Stomach (tissue), 19 donors: ENCODE measurements at places on chromosomes 5 and 9. TPM values are rescaled to one million over a fixed set of nuclear protein-coding genes. Genes with fewer than 3 reads are reported as not detected.

DNA sequence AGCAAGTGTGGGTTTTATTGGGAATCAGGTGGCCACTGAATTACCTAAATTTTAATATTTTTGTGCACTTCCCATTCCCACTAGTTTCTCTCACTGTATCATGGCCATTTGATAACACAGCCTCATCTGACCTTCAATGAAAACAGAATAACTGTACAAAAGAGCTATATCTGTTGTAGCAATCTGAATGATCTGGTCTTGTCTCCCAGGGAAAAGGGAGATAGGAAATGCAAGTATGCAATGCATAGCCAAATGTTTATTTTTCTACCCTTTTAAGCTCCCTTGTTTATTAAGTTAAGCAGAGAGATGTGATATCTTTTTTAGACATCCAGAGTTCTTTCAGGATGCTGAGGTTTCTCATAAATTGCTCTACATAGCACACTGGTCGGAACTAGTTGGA is 288.3 kb upstream of the CLINT1 start:
- no peak overlapping the region for H3K27ac ChIP-seq
- no peak for DNase-seq
- no peaks in the 10 kb centered on the region for H3K4me1 ChIP-seq
- no peak overlapping the region for H3K4me3 ChIP-seq

Gene ITGA2
- total RNA-seq: 5.9 TPM

Gene PCDHGA4
- total RNA-seq: 1.6 TPM

Gene CTXN3
- total RNA-seq: not detected

Gene SLCO4C1
- total RNA-seq: 0.73 TPM

GRCh38 chr9:115466756-115467155 is 348.8 kb upstream of the TNC start:
- no peak overlapping the region for H3K4me3 ChIP-seq
- no peaks in the 10 kb centered on the region for H3K27me3 ChIP-seq
- DNase-seq: no peak
- no peak overlapping the region for H3K27ac ChIP-seq

GRCh38 chr9:14322211-14323082 is 8.5 kb upstream of the NFIB start:
- H3K27ac ChIP-seq: peak overlapping the region; percentile 93
- H3K27me3 ChIP-seq: no peaks in the 10 kb centered on the region
- H3K36me3 ChIP-seq: no peaks in the 10 kb centered on the region
- peak; percentile 94 for DNase-seq

DNA sequence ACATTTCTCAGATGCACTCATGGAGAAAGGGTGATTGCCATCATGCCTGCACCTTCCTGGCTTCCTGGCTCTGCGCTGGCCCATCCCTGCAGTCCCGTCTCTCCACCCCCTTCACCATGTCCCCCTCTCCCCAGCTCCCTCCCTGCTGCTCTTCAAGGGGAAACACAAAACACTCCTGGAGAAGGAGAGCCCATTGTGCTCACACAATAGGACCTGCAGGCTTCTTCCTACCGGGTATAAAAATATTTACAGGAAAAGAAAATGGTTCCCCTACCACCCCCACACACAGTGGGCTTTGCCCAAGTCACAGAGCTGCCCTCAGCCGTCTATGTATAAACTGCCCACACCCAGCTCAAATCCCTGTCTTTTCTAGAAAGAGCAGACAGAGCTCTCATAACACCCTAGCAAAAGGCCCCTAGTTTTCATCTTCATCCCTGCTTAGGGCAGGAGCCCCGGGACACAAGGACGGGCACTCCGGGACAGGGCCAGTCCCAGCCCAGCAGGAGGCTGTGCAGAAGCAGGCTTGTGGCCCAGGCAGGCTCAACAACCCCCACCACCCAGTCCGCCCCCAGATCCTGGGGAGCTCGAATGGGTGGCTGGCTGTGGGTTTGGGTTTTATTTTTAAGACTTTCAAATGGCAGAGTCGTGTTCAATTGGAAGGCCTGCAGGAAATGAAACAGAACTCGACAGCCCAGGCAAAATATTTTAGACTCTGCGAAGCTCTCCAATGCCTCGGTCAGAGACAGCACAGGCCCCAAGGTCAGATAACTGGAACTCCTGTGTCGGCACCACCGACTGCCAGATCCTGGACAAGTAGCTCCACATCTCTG is 77.3 kb downstream of the LRSAM1 start:
- H3K36me3 ChIP-seq: peaks cover 80% of the 10 kb centered on the region
- no peak overlapping the region for H3K4me3 ChIP-seq
- no peaks in the 10 kb centered on the region for H3K27me3 ChIP-seq
- peaks cover 15% of the 10 kb centered on the region for H3K4me1 ChIP-seq

GRCh38 chr5:172173564-172174153 is 14.4 kb downstream of the STK10 start:
- peak overlapping the region; percentile 72 for H3K27ac ChIP-seq
- peaks cover 32% of the 10 kb centered on the region for H3K4me1 ChIP-seq
- no peak overlapping the region for H3K4me3 ChIP-seq
- DNase-seq: no peak
- H3K36me3 ChIP-seq: no peaks in the 10 kb centered on the region
- no peaks in the 10 kb centered on the region for H3K27me3 ChIP-seq

Gene IL5
- not detected for total RNA-seq

Gene SCGB3A2
- not detected for total RNA-seq

Gene CBY3
- not detected for total RNA-seq

- DNase-seq: peak; percentile 4
- no peaks in the 10 kb centered on the region for H3K36me3 ChIP-seq
- no peak overlapping the region for H3K27ac ChIP-seq
These were observed 1.0 kb downstream of the GABRB2 start for GRCh38 chr5:161545344-161546094.

- no peak for DNase-seq
- no peaks in the 10 kb centered on the region for H3K36me3 ChIP-seq
- no peaks in the 10 kb centered on the region for H3K27me3 ChIP-seq
- H3K27ac ChIP-seq: no peak overlapping the region
These were observed 78.1 kb downstream of the EDIL3 start for GRCh38 chr5:84306601-84307000.

DNA sequence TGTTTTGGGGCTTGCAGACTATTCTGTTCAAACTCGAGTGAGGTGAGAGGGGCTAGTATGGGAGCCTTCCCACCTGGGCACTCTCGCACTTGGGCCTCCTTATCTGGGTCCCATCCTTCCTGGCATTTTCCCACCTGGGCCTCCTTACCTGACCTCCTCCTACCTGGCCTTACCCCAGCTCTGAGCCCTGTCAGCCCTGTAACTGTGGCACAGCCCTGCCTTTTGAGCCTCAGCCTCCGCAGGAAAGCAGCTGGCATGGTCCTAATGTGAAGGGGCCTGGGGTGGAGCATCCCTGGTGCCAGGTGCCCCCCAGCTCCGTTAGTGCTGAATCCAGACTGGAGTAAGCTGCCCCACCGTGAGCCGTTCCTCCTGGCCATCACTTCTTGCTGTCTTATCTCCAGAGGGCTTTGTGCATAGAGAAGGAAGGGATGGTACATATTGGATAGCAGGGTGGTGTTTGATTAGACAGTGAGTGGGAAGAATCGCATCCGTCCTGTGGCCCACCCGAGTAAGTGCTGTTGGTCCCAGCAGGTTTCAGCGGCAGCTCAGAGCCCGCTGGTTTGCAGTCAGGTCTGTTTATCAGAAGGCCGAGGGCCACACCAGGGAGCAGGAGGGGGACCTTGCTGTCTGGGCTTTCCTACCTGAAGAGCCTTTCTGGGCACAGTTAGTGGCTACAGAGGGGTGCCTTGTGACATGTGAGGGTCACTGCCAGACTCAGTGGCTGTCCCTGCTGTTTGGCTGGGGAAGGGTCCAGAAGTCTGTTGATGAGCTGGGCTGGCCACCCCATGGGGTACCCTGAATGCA is 76.5 kb downstream of the WNK2 start:
- H3K36me3 ChIP-seq: no peaks in the 10 kb centered on the region
- H3K4me1 ChIP-seq: peaks cover 14% of the 10 kb centered on the region
- no peak overlapping the region for H3K4me3 ChIP-seq
- H3K27ac ChIP-seq: no peak overlapping the region
- no peaks in the 10 kb centered on the region for H3K27me3 ChIP-seq
- peak; percentile 17 for DNase-seq

DNA sequence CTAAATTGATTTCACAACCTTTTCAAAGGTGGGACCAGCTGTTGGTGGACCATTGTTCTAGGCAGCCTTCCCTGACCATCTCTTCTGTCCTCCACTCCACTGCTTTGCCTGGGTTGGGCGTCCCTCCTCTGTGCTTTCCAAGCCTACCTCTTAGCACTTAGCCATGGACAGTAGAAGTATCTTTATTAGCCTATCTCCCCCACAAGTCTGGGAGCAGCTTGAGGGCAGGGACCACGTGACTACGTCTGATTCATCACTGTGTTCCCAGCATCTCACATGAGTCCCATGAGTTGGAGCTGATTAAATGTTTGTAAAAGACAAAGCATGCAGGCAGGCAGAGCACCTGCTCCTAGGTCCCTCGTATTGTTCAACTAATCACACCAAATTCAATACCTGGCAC is 20.9 kb downstream of the MORN5 start:
- no peak overlapping the region for H3K27ac ChIP-seq
- no peaks in the 10 kb centered on the region for H3K27me3 ChIP-seq
- H3K4me3 ChIP-seq: no peak overlapping the region
- DNase-seq: no peak
- no peaks in the 10 kb centered on the region for H3K4me1 ChIP-seq

GRCh38 chr9:124284237-124284831 is 26.6 kb downstream of the NEK6 start:
- no peaks in the 10 kb centered on the region for H3K36me3 ChIP-seq
- H3K27me3 ChIP-seq: no peaks in the 10 kb centered on the region
- DNase-seq: peak; percentile 57
- H3K4me3 ChIP-seq: no peak overlapping the region
- peaks cover 84% of the 10 kb centered on the region for H3K4me1 ChIP-seq
- peak overlapping the region; percentile 84 for H3K27ac ChIP-seq

Gene XPA
- total RNA-seq: 15.9 TPM

Gene IGFBPL1
- total RNA-seq: not detected

DNA sequence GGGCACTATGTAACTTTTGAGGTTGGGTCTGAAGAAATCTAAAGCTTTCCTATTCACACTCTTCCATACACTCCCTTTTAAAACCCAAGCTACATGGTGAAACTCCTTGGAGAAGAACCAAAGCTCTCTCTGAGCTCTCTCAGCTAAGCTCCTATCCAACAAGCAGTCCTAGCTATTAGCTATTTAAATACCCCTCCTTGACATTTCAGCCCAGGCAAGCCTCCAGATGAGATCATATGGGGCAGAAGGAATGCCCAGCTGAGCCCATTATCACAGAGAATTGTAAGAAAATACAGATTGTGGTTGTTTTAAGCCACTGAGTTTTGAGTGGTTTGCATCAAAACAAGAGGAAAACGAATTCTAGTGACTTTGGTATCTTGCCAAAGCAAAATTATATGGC is 15.2 kb downstream of the HSPB3 start:
- no peak overlapping the region for H3K27ac ChIP-seq
- no peak overlapping the region for H3K4me3 ChIP-seq
- no peaks in the 10 kb centered on the region for H3K4me1 ChIP-seq

Gene FST
- total RNA-seq: 9.3 TPM

DNA sequence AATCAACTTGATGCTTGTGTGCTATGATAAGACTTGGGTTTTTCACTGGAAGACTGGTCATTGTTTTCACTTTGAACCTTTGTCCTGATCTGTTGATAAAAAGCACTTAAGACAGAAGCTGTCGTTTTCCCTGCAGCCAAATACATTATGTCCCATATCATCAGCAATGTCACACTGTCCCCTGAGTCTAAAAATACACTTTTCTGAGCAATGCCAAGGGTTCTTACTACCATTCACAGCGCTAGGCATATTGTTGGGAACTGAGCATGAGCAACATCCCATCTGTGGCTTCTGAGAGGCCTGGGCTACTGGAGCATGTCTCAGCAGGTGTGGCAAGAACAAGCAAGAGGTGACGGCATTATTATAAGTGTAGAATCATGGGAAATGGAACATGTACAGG is 81.8 kb downstream of the SEMA6A start:
- H3K36me3 ChIP-seq: peaks cover 45% of the 10 kb centered on the region
- no peak overlapping the region for H3K4me3 ChIP-seq
- no peak for DNase-seq

GRCh38 chr9:113597390-113598241 is 134.1 kb downstream of the RGS3 start:
- H3K27ac ChIP-seq: no peak overlapping the region
- H3K36me3 ChIP-seq: peaks cover 41% of the 10 kb centered on the region
- no peaks in the 10 kb centered on the region for H3K27me3 ChIP-seq
- peaks cover 73% of the 10 kb centered on the region for H3K4me1 ChIP-seq
- no peak overlapping the region for H3K4me3 ChIP-seq
